CD4-positive, alpha-beta T cell treated with Interleukin-21 for 1 hour (primary cell): ENCODE measurements at places on chromosomes 13 and 19.

- DNase-seq, result peak; percentile 79
These were observed 58.9 kb upstream of the TM9SF2 start for GRCh38 chr13:99442273-99442895.

DNA sequence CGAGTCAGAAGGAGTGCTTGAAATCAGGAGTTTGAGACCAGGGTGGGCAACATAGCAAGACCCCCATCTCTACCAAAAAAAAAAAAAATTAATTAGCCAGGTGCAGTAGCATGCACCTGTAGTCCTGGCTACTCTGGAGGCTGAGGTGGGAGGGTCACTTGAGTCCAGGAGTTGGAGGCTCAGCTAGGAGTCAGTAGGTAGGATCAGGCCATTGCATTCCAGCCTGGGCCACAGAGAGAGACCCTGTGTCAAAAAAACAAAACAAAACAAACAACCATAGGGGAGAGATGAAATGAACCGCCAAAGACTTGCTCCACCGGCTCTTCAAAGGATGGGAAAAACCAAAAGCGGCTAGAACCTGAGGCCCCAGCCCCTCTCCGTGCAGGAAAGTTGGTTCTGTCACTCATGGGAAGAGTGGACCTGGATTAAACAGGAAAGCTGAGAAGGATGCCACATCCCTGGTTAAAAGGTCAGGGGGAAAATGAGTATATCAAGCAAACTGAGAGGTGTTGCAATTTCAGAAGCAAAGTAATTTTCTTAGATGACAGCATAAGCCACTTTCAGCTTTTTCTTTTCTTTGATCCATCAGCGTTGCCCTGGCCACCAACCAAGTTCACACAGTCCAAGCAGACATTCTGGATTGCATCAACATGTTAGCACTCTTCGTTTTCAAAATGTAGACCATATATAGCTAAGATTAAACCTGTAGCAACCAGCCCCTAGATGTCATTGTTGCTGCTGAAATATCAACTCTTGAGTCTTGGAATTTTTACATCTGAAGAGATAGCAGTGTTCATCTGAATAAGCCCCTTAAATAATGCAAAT is 8.9 kb upstream of the ZNF507 start:
- no peak for DNase-seq

- no peak for DNase-seq
These were observed at the start of gene SERPINE3 for GRCh38 chr13:51339354-51339753. TSS of gene SERPINE3 (plus strand) at chr13:51339691. CDS start at chr13:51341092, 1,401 bp downstream.

DNA sequence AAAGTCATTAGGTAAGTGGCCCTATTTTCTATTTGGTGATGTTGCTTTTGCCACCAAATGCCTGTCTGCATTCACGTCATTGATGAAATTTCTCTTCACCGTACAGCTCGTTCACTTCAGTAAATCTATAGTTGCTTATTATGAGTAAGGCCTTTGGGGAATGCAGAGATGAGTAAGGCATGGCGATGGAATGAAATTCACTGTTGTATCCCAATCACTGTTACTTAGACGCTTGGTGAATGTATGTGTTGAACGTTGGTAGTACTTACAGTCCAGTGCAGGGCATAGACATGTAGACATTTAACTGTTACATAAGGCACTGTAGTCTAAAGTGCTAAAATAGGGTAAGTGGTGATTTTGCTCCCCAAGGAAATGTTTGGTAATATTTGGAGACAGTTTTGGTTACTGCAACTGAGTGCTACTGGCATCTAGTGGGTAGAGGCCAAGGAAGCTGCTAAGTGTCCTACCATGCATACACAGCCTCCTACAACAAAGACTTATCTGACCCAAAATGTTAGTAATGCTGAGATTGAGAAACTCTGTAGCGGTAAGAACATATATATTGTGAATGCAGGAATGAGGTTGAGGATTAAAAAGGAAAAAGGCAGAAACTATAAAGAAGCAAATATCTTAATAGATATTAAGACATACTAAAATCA is 5.8 kb downstream of the AKAP11 start:
- DNase-seq, result no peak

DNA sequence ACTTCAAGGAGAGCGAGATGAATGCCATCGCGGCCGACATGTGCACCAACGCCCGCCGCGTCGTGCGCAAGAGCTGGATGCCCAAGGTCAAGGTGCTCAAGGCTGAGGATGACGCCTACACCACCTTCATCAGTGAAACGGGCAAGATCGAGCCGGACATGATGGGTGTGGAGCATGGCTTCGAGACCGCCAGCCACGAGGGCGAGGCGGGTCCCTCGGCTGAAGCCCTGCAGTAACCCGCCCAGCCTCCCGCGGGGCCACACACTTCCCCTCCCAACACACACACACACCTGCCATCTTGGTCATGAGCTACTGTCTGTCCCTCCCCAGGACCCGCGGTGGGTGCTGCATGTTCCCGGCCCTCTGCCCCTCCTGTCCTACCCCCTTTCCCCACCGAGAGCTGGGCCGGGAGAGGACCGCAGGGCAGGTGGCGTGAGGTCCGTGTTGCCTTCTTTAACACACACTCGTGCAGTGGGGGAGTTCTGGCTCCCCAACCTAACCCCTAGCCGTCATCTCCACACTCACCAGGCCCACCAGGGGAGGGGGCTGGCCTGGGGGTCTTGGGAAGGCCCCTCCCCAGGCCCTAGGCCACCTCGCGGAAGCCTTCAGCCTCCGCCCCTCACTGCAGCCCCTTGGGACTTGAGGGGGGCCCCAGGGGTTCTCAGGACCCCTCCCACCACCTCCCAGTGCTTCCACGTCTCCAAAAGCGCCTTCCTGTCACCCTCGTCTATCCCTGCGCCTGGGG is 11.8 kb downstream of the STX10 start:
- DNase-seq, result no peak

GRCh38 chr19:13561461-13561860 is 55.2 kb upstream of the CACNA1A start:
- no peak for DNase-seq

GRCh38 chr19:33110137-33110910 is 21.6 kb upstream of the WDR88 start:
- DNase-seq, result no peak

- DNase-seq, result no peak
These were observed 748 bp downstream of the RPS15 start for GRCh38 chr19:1438933-1439354.

GRCh38 chr13:21326155-21327031 is 132.7 kb downstream of the ZDHHC20 start:
- DNase-seq, result no peak

- no peak for DNase-seq
These were observed 449.8 kb downstream of the DACH1 start for GRCh38 chr13:71417205-71417604.

- no peak for DNase-seq
These were observed 740 bp upstream of the CCDC61 start for GRCh38 chr19:45994456-45994997.

GRCh38 chr13:21318891-21319532 is 140.1 kb downstream of the ZDHHC20 start:
- DNase-seq, result no peak

DNA sequence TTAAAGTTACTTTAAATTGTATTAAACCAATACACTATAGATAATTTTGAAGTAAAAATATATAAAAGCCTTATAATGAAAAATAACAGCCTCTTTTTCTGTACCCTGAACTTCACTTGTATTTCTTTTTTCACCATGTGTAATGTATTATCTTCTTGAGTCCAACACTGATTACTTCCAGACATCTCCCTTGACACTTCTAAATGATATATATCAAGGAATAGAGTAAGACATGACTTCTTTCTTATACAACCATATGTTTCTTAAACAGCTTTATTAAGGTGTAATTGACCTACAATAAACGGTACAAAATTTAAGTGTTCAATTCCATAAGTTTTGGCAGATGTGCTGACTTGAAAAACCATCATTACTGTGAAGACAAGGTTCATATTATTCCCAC is 531.9 kb downstream of the OLFM4 start:
- no peak for DNase-seq

GRCh38 chr13:102197193-102197592 is 204.7 kb downstream of the FGF14 start:
- DNase-seq, result no peak

- no peak for DNase-seq
These were observed 2.5 kb upstream of the NOVA2 start for GRCh38 chr19:45976178-45976577.

DNA sequence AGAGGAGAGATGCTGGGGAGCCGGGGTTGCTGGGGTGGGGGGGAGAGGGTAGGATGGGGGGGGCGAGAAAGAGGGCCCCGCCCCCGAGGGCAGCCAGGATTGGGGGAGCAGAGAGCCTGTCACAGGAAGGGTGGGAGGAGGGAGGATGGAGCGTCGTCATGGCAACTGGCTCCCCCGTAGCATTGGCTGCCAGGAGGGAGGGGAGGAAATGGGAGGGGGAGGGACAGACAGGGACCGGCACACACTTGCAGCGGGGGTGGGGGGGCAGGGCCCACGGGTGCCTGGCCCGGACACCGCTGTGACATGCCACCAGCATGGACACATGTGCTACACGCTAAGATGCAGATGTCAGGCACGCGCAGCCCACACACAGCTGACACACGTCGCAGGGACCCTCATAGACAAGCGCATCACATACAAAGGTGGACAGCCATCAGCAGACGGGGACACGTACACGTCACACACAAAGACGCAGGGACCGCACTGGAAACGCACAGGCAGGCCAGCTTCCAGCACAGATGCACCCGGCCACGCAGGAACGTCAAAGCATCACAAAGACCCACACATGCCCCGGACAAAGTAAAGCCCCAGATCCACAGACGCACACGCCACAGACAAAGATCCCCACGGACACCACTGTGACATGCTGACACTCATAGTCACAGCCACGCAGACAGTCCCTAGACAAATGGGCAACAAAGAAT is at the start of gene LMTK3:
Gene LMTK3 (minus strand): TSS at position 36 of the 704 bp plus-strand sequence. CDS start 259 bp downstream, outside the sequence.
- peak; percentile 93 for DNase-seq

- DNase-seq, result no peak
These were observed 292.2 kb upstream of the SLC10A2 start for GRCh38 chr13:103358255-103358932.

DNA sequence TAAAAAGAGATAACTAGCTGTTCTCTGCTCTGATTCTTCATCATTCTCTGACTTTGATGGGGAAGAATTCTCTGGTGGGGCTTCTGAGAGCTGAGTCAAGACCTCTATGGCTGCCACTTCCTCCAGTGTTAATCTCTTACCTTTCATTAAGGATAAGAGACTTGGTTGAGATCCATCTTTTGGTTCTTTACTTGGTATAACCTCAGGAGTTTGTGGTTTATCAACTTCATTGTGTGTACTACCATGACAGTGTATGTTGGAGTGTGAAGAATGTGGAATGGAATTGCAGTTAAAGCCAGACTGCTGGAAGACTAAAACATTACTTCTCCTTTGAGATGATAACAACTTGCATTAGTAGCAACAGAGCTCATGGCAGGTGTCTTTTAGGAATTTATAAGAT is 222.0 kb downstream of the SLITRK5 start:
- no peak for DNase-seq

GRCh38 chr13:33722216-33722915 is 95.6 kb upstream of the RFC3 start:
- DNase-seq, result no peak

GRCh38 chr13:47846886-47847285 is 154.2 kb downstream of the SUCLA2 start:
- DNase-seq, result no peak

DNA sequence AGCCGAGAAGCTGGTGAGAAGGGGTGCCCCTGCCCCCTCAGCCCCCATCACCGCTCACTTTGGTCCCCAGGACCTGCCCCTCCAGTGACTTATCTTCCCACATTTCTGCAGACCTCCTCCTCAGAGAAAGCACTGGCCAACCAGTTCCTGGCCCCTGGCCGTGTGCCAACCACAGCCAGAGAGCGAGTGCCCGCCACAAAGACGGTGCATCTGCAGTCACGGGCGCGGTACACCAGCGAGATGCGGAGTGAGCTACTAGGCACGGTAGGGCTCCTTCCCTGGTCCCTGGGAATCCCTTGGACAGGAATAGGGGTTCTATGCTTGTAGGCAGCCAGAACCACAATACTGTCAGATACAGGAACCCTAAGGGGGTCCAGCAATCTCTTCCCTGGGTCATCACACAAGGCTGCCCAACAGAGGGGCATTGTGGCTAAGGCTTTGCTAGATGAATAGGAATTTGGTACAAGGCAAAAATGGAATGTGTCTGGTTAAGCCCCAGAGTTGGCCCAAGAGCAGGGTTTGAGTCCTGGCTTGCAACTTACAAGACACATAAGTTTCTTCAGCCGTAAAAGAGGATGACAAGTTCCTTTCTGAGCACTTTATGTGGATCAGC is 1.0 kb downstream of the USE1 start:
- no peak for DNase-seq
